ENCODE measurements at places on chromosomes 4 and X. TPM values are rescaled to one million over a fixed set of nuclear protein-coding genes. Genes with fewer than 3 reads are reported as not detected.

DMRTC1 gene
- total RNA-seq = not detected

FTHL17 gene
- total RNA-seq = not detected

LANCL3 gene
- total RNA-seq = 0.70 TPM

MAGEA2 gene
- not detected for total RNA-seq

SOWAHB gene
- 0.39 TPM for total RNA-seq

PABPC5 gene
- not detected for total RNA-seq

MAGEB2 gene
- not detected for total RNA-seq

PAGE2 gene
- total RNA-seq = not detected

Measured in hair follicular keratinocyte (primary cell).